ENCODE measurements at places on chromosomes 3 and 15.
A peak's percentile ranks its signal among the peaks of the same experiment; 100 is the strongest.

- peak; percentile 82 for DNase-seq
These were observed 15.9 kb downstream of the PARL start for GRCh38 chr3:183868796-183869195.

DNA sequence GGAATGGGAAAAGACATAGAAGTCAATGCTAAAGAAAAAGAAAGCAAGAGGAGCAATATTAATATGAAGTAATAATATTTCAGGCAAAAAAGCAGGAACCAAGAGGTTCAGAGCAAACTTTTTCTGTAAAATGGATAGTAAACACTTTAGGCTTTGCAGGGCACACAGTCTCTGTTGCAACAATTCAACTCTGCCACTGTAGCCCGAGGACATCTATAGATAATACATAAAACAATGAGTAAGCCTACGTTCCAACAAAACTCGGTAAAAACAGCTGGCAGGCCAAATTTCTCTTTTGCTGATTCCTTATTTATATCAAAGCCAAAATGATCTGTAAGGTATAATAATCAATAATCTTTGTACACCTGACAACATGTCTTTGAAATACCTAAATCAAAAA is 56.8 kb downstream of the SMAD6 start:
- DNase-seq = no peak

GRCh38 chr15:80058851-80059785 is at the start of gene ZFAND6:
ZFAND6 (plus strand) TSS chr15:80059676; CDS start chr15:80120345, 60,669 bp downstream.
- peak; percentile 91 for DNase-seq

DNA sequence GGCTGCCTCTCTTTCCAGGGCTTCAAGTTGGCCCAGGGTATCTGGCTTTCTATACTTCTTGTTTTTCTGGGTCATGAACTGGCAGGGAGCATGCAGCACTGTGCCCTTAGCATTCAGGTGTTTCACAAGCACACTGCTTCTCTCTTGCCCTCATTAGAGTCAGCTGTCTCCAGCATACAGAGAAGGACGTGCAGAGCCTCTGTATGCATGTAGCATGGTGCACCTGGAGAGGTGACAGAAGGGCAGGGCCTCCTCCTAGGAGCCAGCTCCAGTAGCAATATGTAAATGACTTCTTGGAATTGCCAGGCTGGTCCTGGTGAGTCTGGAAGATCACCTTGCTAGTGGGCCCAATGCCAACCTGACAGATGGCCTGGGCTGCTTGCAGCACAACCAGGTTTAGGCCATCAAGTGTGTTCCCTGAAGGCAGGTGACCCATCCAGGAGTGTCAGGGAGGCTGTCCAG is 44.8 kb upstream of the ATP2C1 start:
- peak; percentile 44 for DNase-seq

- DNase-seq = no peak
These were observed 107.6 kb downstream of the RBPMS2 start for GRCh38 chr15:64667736-64668161.

- no peak for DNase-seq
These were observed 613.3 kb upstream of the GOLIM4 start for GRCh38 chr3:168709073-168709472.

- DNase-seq = no peak
These were observed 107.4 kb upstream of the FOXB1 start for GRCh38 chr15:59896663-59897074.

DNA sequence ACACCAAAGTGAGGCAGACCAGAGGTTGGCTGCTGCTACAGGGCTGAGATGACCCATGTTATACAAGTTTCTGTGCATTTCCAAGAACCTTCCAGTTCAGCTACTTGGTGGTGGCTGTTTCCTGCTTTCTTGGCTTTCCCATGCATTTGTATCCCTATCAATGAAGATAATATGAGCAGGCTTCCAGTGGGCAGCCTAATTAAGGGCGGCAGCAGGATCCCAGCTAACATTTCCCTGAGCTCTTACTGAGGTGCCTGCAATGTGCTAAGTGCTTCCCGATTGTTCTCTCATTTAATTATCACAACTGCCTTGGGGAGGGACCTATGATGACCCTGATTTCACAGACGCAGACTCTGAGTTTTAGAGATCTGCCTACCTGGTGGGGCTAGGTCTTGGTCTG is 95.5 kb downstream of the FRMD4B start:
- no peak for DNase-seq

GRCh38 chr15:51403946-51404695 is 62.7 kb downstream of the GLDN start:
- no peak for DNase-seq

GRCh38 chr3:195802795-195803194 is 8.9 kb downstream of the MUC4 start:
- DNase-seq = peak; percentile 7

DNA sequence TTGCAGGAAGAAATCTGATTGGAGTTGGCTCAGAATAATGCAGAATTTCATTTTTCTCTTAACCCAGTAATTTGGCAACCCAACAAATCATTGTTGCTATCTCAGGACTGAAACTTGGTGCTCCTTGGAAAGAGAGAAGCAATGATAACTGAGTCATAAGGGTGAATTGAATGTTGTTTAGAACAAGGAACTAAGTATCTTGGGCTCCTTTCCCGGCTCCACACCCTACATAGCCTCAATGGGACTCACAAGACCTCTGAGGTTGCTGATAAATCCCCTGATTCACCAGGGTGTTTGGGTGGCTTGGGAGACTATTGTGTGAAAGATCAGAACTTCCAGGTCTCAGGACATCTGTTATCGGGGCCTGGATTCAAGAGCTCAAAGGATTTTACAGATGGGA is 7.8 kb upstream of the RAB8B start:
- DNase-seq = peak; percentile 24

DNA sequence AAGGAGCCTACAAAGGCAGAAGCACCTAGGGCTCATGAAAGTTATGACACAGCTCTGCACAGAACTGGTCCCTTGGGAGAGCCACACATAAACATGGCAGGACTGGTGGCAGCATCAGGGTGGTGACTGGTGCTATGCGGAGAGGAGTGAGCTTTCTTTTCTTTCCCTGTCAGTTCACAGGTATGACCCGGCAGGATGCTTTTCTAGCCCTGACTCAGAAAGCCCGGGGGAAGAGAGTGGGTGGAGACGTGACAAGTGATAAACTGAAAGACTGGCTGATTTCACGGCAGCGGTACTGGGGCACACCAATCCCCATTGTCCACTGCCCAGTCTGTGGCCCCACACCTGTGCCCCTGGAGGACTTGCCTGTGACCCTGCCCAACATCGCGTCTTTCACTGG is 103.0 kb downstream of the LARS2 start:
- DNase-seq = no peak

GRCh38 chr3:187131981-187132380 is 7.3 kb downstream of the RPL39L start:
- DNase-seq = no peak

GRCh38 chr15:58232281-58233065 is 94.3 kb downstream of the AQP9 start:
- DNase-seq = peak; percentile 10

DNA sequence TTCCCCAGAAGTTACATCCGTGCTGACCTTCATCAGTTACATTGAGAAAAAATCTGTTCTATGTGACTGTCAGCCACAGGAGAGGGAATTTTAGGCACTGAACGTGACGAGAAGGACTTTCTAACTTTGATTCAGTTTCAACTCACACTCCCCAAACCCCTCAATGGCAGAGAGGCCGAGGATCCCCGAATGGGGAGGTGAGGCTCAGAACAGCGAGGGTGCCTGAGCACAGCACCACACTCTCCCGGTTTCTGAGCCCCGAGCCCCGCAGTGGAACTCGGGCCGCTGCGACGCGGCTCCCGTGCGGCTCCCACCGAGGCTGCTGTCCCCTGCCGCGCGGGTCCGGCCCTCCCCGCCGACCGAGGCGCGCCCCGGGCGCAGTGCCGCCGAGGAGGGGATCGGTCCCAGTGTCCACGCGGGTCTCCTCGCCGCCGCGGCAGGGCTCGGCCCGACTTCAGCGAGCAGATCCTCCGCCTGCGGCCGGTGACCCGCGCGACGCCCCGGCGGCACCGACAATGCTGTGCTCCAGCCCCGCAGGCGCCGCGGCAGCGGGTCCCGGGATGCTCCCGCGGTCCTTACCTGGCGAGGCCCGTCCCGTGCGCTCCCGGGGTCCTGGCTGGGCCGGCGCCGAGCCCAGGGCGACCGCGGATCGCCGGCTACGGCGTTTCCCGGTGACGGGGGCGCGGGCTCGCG is 439 bp downstream of the CTXND1 start:
- DNase-seq = no peak

GRCh38 chr15:55707518-55707917 is 35.4 kb downstream of the PRTG start:
- DNase-seq = no peak

DNA sequence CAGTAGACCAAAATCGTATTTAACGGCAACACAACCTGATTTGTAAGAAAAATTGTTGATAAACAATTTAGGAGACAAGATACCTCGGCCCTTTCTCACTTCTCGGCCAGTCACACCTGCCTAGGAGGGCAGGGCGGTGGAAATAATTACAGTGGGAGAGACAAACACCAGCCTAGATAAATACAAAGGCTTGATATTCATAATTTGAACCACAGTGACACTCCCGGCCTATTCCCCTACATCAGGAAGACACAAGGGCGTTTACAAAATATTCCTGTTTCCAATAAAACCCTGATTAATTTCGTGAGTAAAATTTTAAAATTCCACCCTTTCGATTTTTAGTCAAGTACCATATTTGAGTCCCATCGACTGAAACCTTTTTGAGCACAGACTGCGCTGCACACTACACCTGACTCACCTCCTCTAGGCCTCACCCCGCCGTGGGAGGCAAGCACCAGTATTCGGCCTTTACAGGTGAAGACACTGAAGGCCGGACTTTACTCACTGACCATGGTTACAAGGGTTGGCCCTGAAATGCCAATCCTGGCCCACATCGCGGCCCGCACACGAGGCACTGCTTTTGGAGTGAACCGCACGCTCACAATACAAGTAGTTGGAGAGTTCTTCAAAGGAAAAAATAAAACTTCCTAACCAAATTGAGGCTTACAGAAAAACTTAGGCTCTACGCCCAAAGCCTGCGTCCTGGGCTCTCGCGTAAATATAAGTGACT is 794 bp downstream of the ARPP19 start:
- no peak for DNase-seq

- no peak for DNase-seq
These were observed 33.3 kb downstream of the SLC25A36 start for GRCh38 chr3:140974900-140975299.

DNA sequence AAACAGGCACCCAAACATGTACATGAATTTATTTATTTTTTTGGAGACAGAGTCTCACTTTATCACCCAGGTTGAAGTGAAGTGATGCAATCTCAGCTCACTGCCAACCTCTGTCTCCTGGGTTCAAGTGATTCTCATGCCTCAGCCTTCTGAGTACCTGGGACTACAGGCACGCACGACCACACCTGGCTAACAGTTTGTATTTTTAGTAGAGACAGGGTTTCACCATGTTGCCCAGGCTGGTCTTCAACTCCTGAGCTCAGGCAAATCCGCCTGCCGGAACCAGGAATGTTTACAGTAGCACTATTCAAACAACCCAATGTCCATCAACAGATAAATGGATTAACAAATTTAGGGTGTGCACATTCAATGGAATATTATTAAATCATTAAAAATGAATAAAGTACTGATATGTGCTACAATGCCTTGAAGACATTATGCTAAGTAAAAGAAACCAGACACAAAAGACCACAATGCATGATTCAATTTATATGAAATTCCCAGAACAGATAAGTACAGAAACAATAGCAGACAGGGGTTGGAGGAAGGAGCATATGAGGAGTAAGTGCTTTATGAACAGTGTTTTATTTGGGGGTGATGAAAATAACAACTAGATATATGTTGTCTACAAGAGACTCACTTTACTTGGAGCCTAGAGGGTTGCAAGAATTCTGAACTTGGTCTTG is 1.3 kb downstream of the LEO1 start:
- DNase-seq = no peak

GRCh38 chr15:91110407-91110806 is 10.3 kb downstream of the SV2B start:
- no peak for DNase-seq

- peak; percentile 52 for DNase-seq
These were observed 11.1 kb downstream of the UACA start for GRCh38 chr15:70752193-70752635.

- no peak for DNase-seq
These were observed 104.9 kb upstream of the TGFBR2 start for GRCh38 chr3:30501526-30501925.

DNA sequence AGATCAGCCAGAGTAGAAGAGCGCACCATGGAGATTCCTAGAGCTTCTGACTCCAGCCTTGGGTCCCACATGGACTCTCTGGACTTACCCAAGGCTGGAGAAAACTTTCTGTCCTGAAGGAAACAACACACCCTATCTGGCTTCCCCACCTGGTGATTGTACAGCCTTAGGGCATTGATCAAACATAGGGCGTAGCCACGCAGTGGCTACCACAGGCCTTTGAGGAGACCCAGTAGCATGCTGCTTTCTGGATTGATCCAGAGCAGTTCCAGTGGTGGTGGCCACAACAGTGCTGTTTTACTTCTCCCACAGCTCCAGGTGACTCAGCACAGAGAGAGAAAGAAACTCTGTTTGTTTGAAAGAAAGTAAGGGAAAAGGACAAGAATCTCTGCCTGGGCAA is 23.5 kb downstream of the PYDC2 start:
- DNase-seq = no peak

- DNase-seq = no peak
These were observed 8.3 kb downstream of the ITPR1 start for GRCh38 chr3:4501437-4501836.

GRCh38 chr15:84929795-84930603 is 45.5 kb downstream of the SLC28A1 start:
- peak; percentile 56 for DNase-seq

- peak; percentile 47 for DNase-seq
These were observed 35.2 kb downstream of the NCEH1 start for GRCh38 chr3:172675441-172676193.

DNA sequence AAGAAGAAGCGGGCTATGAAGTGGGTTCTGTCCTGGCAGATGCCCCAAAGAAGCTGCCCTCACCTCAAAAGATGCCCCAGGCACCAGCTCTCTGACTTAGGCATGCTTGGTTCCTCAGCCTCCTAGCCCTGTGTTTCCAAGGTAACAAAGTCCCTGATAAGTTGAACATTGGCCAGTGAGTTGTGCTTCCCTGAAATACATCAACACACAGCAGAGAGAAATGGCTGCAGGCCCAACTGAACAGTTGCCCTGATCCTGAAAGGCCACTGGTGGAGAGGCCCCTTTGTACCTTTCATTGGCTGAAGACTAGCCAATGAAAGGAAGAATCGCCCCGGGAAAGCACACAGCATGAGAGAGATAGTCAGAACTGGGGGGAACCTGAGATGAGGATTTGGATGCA is 169.9 kb upstream of the CTNNB1 start:
- DNase-seq = no peak

GRCh38 chr3:132749786-132750185 is 27.6 kb upstream of the NPHP3 start:
- no peak for DNase-seq

DNA sequence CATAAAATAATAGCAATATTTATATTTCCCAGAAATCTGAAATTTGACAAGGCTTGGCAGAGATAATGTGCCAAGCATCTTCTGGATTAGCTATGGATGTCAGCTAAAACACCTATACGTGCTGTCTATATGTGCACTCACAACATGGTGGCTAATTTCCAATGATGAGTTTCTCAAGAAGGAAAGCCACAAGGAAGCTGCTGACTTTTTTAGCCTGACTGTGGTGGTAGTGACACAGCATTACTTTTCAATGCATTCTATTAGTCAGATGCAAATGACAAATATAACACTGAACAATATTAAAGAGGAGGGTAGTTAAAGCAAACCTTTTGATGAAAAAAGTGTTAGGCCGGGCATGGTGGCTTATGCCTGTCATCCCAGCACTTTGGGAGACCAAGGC is 101.7 kb upstream of the CCDC54 start:
- DNase-seq = no peak
